ENCODE measurements at places on chromosomes 1 and 21.
A peak's percentile ranks its signal among the peaks of the same experiment; 100 is the strongest.

DNA sequence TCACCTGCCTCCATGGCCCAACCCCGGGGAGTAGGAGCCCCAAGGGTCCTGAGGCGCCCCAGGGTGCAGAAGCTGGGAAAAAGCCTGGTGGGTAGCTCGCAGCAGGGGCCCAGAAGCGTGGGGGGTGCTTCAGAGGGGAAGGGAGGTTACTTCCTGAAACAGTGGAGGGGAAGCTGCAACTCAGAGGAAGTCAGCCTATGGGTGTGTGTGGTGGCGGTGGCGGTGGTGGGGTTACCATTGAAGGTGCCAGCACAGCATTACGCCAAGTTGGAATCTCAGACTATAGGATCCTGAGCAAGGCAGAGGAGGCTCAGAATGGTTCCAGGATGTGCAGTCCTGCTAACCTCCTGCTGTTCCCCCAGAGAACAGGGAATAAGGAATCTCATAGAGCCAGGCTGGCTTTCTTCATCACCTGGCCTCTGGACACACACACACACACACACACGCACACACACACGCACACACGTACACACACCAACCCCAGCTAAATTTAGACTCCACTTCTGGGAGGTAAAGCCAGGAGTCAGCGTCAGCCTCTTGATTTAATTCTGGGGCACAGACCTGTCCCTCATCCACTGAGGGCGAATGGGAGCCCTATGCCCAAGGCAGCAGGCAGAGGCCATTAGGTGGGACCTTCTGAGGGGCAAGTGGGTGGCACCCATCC, 1.3 kb downstream of the DENND4B start:
- no peak for DNase-seq

GRCh38 chr1:77688939-77689338, 6.5 kb upstream of the ZZZ3 start:
- no peak for DNase-seq

- DNase-seq, result no peak
These were observed 33.7 kb downstream of the RTCA start for GRCh38 chr1:100299521-100300222.

DNA sequence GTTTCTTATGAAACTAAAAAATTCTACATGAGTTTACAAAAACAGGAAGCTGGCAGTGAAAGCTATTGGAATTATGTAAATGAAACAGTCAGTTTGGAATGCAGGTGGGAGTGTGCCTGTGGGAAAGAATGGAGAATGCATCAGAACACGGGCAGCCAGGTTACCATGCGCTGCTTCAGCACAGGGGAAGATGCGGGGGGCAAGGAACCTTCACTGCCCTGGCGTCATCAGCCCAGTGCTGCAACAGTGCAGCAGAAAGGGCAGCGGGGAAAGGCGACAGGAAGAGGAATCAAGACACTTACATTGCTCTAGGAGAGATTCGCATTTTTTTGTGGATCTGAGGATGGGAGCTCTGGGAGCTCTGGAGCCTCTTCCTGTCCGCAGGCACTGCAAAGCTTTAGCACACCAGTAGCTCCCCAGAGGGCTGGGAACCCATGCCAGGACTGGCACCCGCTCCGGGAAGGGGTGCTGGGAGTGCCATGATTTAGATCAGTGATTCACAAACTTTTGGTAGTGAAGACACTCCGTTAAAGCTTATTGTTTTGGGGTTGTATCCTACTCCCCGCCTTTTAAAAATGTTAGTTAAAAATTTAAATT, 64.1 kb upstream of the WDR26 start:
- DNase-seq, result no peak

GRCh38 chr1:178055779-178056471, 38.0 kb upstream of the RASAL2 start:
- DNase-seq, result no peak

DNA sequence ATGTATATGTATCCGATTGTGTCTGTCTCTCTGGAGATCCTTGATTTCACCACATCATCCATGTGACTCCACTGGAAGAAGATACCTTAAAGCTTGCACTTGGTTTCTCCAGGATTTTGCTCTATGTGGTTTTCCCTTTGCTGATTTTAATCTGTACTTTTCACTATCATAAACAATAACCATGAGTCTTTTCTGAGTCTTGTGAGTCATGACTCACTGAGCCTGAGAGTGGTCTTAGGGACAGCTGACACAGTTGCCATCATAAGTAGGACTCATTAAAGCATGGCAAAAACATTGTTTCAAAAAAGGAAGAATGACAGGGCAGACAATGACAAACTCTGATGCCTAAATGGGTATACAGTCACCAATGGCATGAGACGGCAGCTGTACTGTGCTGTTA, 226.2 kb downstream of the AKT3 start:
- DNase-seq, result no peak

- DNase-seq, result no peak
These were observed 1.5 kb downstream of the GATAD2B start for GRCh38 chr1:153921080-153921802.

DNA sequence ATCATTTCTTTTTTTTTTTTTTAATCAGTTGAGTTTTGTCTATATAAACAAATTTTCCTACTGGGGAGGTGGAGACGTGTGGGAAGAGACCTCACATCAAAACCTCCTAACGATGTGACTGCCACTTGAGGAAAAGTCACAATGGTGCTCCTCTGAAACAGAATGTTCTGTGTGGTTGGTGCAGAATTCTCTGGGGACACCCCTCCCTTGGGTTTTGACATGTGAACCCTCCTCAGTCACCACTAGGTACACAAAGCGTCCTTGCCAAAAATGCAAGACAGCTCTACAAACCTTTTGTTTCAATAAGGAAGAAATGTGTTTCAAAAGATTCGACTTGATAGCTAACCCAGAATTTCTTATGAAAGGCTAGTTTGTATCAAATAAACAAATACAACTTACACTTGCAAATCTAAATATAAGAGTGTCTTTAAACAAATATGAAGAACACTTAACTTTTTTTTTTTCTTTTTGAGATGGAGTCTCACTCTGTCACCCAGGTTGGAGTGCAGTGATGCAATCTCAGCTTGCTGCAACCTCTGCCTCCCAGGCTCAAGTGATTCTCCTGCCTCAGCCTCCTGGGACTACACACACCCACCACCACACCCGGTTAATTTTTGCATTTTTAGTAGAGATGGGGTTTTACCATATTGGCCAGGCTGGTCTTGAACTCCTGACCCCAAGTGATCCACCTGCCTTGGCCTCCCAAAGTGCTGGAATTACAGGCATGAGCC, 9.3 kb downstream of the SLC25A24 start:
- no peak for DNase-seq

GRCh38 chr1:48610628-48611542, 138.9 kb upstream of the SPATA6 start:
- DNase-seq, result no peak

- DNase-seq, result no peak
These were observed 37.8 kb downstream of the MEGF6 start for GRCh38 chr1:3573500-3573899.

DNA sequence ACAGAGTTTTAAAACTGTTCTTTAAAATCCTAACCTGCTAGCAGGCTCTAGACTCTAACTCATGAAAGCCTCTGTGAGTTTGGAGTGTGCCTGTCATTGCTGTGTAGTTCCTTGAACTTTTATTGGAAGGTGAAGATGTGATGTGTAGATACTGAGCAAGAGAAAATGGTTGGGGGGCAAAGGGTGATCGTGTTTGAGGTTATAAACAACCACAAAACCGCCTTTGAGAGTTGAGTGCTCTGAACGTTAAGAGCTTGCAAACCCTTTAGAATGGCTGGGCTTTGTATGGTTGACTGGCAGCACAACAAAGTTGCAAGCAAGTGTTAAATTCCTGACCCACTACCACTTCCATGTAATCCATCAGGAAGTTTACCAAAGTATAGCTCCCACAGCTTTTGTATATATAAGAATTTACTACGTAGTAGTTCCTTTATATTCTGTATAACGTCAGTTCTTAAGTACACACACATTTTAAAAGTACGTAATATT, 19.6 kb downstream of the BACE2 start:
- DNase-seq, result no peak

- no peak for DNase-seq
These were observed 41.9 kb downstream of the SPAG17 start for GRCh38 chr1:118143121-118143520.

GRCh38 chr1:25501235-25502058, 42.0 kb upstream of the LDLRAP1 start:
- DNase-seq, result peak; percentile 81

GRCh38 chr1:60255565-60255964, 182.0 kb upstream of the C1orf87 start:
- DNase-seq, result no peak

GRCh38 chr1:31902510-31902860, 35.7 kb downstream of the PTP4A2 start:
- DNase-seq, result no peak

- DNase-seq, result no peak
These were observed 372.9 kb upstream of the NFIA start for GRCh38 chr1:60709426-60709825.

- no peak for DNase-seq
These were observed 220.5 kb downstream of the CENPF start for GRCh38 chr1:214823311-214824117.

DNA sequence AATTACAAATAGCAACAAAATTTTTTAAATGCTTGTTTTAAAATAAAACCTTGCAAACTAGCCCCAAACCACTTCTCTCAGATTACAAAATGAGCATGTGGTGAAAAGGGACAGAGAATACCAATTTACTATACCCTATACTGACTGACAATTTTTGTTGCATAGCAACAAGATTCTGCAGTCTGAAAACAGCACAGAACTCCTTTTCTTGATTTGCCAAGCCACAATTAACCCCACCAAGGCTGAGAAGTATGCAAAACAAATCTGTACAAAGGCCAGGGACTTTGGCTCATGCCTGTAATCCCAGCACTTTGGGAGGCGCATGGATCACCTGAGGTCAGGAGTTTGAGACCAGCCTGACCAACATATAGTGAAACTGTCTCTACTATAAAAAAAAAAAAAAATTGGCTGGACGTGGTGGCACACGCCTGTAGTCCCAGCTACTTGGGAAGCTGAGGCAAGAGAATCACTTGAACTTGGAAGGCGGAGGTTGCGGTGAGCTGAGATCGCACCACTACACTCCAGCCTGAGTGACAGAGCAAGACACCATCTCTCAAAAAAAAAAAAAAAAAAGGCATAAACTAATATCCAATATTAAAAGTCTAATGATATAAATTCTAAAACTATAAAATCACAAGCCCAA, 21.8 kb downstream of the ENAH start:
- DNase-seq, result no peak

GRCh38 chr1:85398391-85399064, 66.4 kb downstream of the DDAH1 start:
- DNase-seq, result no peak

GRCh38 chr1:147851149-147851548, 51.4 kb upstream of the GJA8 start:
- no peak for DNase-seq

DNA sequence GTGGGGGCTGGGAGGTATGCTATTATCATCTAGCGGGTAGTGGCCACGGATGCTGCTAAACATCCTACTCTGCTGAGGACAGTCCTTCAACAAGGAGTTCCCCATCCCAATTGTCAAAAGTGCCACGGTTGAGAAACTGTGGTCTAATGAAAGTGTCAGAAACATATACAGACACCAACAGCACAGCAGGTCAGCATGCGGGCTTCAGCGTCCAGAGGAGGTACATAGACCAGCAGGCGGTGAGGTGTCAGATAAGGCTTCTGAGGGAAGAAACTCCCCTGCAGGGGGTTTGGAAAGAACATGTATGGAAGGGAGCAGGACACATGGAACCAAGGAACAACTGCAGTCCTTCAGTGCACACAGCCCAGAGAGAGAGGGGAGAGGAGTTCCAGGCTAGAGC, 4.8 kb upstream of the TTC4 start:
- no peak for DNase-seq

DNA sequence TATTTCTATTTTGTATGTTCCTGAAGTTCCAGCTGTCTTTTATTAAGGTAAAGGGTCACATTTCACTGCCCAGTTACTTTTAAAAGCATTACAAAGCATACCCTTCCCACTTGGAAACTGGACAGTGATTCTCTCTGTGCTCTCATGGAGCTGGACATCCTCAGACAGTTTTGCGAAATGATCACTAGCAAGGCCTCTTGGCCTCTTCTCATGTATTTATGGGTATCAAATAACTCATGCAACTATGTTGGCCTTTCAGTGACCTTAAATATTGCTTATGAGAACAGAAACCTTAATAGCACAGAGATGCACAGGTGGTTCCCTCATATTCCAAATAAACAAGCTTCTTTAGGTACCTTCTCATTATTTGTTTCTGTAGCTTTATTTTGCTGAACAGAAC, 7.9 kb upstream of the AMPD1 start:
- DNase-seq, result no peak

DNA sequence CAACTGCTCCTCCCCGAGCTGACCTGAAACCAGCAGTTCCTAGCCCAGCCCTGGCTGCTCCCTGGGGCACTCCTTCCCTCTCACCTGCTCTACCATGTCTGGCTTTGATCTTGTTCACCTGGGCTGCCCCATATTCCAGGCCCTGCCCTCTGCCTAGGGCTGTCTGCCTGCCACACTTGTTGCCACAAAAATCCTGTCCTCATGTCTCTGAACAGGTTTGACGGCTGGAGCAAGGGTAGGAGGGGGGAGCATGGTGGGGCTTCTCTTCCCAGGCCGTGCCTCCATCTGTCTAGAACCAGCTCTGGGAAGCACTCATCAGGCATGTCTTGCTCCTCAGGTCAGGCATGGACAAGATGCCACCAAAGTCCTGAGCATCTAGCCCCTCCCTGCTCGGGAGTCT, 44.3 kb upstream of the WNT2B start:
- DNase-seq, result no peak

DNA sequence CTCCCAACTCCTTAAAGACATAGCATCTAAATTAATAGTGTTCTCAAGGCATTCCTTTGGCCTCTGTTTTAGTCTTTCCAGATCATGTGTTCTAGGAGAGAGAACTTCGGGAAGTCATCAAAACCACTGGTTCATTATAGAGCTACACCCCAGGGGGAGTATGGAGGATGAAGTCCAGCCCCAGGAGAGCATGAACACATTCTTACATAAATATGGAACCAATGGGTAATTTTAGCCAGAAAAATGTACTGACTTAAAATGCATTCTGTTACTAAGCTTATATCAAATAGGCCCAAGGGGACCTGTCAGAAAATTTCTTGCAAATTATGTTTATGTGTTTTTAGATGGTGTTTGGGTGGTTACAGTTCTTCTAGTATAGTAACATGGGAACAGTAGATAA, 165.2 kb downstream of the NTMT2 start:
- no peak for DNase-seq

Data from AG04449 (cell line).